ENCODE measurements at places on chromosomes 1 and 21. TPM values are rescaled to one million over a fixed set of nuclear protein-coding genes. Genes with fewer than 3 reads are reported as not detected.

The NCF2 gene
- total RNA-seq = not detected

The TRAF5 gene
- total RNA-seq = 16.7 TPM

The SNIP1 gene
- total RNA-seq = 16.2 TPM

The NUP210L gene
- total RNA-seq = under 0.01 TPM

The GBP3 gene
- 15.6 TPM for total RNA-seq

The ENAH gene
- total RNA-seq = 15.3 TPM

The MYCL gene
- 0.38 TPM for total RNA-seq

The SYCP1 gene
- not detected for total RNA-seq
